ENCODE measurements at places on chromosomes 4 and X. TPM values are rescaled to one million over a fixed set of nuclear protein-coding genes. Genes with fewer than 3 reads are reported as not detected.

GRCh38 chrX:1336331-1336943, at the start of gene IL3RA:
Gene IL3RA, plus strand, starts transcription at chrX:1336785. Its CDS starts 4,981 bp downstream, at chrX:1341766.
- DNase-seq, result no peak

The SSR4 gene
- 391 TPM for total RNA-seq

- no peak for DNase-seq
These were observed 45.0 kb upstream of the CPLX1 start for GRCh38 chr4:870951-871350.

DNA sequence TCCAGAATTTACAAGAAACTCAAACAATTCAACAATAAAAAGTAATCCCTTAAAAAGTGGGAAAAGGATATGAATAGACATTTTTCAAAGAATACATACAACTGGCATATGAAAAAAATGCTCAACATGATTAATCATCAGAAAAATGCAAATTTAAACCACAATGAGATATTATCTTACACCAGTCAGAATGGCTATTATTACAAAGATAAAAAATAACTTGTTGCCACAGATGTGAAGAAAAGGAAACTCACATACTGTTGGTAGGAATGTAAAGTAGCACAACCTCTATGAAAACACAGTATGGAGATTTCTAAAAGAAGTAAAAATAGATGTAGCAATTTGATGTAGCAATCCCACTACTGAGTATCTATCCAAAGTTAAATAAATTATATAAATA, 65.1 kb upstream of the DIAPH2 start:
- no peak for DNase-seq

The NAT8L gene
- 0.83 TPM for total RNA-seq

DNA sequence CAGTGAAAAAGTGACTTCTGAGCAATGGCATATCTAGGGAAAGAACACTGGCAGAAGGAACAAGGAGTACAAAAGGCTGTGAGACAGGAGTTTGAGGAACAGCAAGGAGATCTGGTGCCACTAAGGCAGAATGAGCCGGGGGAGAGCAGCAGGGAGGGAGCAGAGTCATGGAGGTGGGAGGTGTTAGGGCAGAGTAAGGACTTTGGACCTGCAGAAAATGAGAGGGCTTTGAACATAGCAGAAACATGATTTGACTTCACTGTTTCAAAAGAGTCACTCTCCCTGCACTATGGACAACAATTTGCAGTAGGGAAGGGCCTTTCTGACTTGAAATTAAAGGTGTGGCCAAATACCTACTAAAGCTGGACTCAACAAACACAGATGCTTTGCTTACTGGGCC, 356.2 kb downstream of the ADGRL3 start:
- DNase-seq, result peak; percentile 5

- no peak for DNase-seq
These were observed 18.4 kb downstream of the ENOX2 start for GRCh38 chrX:130884627-130885026.

The WNK3 gene
- total RNA-seq, result not detected

DNA sequence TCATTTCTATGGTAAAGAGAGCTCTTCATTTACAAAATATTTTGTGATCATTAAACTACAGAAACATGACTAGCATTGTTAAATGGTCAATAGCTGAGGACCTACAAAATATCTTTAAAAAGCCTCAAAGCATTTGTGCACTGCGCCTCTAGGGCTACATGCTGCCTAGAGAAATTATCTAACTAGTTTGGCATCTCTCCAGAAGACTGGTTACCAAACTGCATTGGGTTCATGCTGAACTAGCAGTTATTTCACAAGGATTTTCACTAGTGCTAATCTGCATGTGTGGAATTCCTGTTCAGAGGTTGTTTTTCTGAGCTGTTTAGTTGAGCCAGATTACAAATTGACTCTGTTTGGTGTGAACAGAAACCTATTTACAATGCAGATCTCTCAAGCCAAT, 58.5 kb upstream of the PITX2 start:
- DNase-seq, result no peak

DNA sequence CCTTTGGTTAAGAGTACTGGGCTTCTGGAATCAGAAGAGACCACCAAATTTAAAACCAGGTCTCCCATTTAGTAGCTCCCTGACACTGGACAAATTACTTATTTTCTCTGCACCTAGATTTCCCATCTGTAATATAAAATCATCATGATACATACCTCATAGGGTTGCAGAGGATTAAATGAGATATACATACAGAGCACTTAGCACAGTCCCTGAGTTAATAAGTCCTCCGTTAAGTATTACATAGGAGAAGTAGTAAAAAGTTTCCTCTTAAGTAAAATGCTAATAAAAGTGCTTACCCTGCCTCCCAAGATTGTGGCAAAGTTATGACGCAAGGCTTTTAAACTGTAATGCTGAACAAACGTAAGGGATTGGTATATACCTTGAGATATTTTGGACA, 539 bp upstream of the CHIC1 start:
- DNase-seq, result no peak

The RNF175 gene
- 0.66 TPM for total RNA-seq

GRCh38 chrX:19540076-19540475, 24.8 kb upstream of the MAP3K15 start:
- no peak for DNase-seq

- DNase-seq, result no peak
These were observed 184.9 kb upstream of the DKK2 start for GRCh38 chr4:107220976-107221375.

- no peak for DNase-seq
These were observed 115.1 kb downstream of the SH3KBP1 start for GRCh38 chrX:19772096-19772821.

- no peak for DNase-seq
These were observed 58.6 kb upstream of the CAMK2D start for GRCh38 chr4:113820108-113820507.

The LETM1 gene
- total RNA-seq, result 47.2 TPM

DNA sequence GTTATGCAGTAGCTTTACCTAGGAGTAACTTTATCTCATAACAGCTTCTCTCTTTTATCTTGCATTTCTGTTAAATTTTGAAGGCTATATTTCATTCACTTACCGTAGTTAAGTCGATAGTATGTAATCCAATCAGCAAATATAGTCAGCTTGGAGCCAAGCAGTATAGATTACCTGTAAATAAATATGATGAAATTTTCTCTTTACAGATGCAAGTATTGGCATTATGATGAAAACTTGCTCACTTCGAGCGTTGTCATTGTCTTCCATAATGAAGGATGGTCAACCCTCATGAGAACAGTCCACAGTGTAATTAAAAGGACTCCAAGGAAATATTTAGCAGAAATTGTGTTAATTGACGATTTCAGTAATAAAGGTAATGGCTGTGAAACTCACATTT, 42.3 kb downstream of the HMGB2 start:
- DNase-seq, result no peak

The PABPC1L2A gene
- not detected for total RNA-seq

DNA sequence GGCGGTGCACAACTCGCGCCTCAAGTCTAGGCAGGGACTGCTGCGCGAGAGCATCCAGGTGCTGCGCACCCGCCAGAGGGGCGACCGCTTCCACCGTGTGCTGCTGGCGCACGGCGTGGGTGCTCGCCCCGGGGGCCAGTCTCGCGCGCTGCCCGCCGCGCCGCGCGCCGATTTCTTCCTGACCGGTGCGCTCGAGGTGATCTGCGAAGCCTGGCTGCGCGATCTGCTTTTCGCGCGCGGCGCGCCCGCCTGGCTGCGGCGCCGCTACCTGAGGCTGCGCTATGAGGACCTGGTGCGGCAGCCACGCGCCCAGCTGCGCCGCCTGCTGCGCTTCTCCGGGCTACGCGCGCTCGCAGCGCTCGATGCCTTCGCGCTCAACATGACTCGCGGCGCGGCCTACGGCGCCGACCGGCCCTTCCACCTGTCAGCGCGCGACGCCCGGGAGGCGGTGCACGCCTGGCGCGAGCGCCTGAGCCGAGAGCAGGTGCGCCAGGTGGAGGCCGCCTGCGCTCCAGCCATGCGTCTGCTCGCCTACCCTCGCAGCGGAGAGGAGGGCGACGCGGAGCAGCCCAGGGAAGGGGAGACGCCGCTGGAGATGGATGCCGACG, 1.3 kb downstream of the CHST7 start:
- DNase-seq, result peak; percentile 35

DNA sequence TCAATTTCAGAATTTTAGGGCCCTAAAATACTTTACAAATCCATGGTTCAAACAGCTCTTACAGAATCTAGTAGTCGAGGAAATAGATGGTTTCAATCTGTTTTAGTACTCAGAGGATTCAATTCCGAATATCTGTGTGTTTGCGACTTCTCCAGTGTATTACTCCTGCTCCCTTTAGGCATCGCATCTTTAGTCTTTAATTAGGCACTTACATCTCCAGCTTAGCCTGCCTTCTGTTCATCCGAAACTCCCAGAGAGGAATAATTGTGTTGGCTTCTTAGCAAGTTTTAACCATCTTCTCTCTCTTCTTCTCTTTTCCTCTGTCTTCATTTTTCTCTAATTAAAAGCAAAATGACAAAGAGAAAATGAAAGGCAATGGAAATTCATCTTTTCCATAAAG, 1901.3 kb upstream of the TENM3 start:
- DNase-seq, result no peak

The SH2D1A gene
- not detected for total RNA-seq

DNA sequence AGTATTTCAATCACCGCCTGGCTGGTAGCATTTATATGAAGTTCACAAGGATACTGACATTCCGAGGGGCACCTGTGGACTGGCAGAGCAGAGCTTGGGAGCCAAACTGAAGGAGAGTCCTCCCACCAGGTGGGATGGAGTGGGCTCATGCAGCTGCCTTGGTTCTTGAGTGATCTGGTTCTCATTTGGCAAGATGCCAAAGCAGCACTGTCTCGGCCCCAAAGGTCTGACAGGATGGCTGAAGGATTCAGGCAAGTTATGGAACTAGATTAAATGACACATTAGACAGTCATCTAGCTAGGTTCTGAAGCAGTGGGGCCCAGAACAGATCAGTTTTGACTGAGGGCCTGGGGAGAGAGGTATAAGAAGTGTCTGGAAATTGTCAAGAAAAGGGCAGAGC, 3.2 kb downstream of the FGF16 start:
- no peak for DNase-seq

GRCh38 chr4:699816-700580, 5.6 kb upstream of the PCGF3 start:
- no peak for DNase-seq

GRCh38 chr4:101064541-101065180, 282.7 kb downstream of the PPP3CA start:
- DNase-seq, result no peak

DNA sequence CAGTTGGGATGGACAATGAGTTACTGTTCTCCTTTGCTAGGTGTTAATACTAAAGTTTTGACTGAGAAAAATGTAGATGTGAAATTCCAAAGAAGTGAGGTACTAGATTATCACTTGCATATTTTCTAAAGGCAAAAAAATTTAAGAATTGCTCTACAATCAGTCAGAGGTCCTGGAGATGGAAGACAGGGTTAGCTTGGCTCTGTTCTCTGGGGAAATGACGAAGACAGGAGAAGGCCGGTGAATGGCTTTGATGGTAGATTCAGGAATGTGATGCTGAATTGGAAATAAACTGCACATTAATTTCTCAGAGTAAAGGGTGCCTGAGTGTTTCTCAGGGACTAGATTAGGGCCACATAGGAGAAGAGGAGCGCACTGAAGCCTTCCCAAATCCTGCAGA, 214.0 kb upstream of the LEF1 start:
- no peak for DNase-seq

The GYPB gene
- not detected for total RNA-seq

The ALAS2 gene
- not detected for total RNA-seq

- no peak for DNase-seq
These were observed 1048.0 kb downstream of the PDHA2 start for GRCh38 chr4:96887857-96888256.

The MAGEA1 gene
- total RNA-seq, result not detected

GRCh38 chrX:142977128-142977914, 48.4 kb upstream of the SPANXN4 start:
- DNase-seq, result no peak

DNA sequence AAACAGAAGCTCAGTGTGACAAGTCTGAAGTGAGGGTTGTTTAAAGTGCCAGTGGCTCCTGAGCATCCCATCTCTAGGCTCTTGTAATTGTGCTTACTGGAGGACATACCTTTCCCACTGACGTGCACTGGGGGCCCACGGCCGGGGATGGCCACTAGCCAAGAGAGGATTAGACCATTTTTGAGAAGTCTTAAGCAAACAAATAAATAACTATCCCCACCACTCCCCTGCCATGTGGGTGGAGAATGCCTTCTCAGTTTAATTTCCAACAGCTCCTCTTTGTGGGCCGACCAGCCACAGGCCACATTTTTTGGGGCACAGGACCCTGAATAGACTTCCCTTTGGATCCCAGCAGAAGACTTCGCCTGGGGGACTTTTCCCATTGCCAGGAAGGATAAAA, 125.0 kb upstream of the MSX1 start:
- no peak for DNase-seq

- DNase-seq, result no peak
These were observed 37.9 kb upstream of the FSTL5 start for GRCh38 chr4:162201673-162202072.

The TMEM271 gene
- total RNA-seq, result not detected

The IL1RAPL2 gene
- total RNA-seq, result not detected

GRCh38 chr4:2487632-2488031, 18.7 kb downstream of the RNF4 start:
- DNase-seq, result no peak

The RTL5 gene
- total RNA-seq, result 0.07 TPM

DNA sequence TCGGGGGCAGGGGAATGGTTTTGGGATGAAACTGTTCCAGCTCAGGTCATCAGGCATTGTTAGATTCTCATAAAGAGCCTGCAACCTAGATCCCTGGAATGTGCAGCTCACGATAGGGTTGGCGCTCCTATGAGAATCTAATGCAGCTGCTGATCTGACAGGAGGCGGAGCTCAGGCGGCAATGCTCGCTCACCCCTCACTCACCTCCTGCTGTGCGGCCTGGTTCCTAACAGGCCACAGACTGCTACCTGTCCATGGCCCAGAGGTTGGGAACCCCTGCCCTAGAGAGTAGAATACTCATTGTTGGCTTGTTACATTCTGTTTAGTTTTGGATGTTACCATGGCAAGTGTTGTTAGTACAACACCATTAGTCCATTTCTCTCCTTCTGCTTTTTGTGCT, 40.8 kb upstream of the STX18 start:
- DNase-seq, result no peak

The LONRF3 gene
- 6.7 TPM for total RNA-seq

DNA sequence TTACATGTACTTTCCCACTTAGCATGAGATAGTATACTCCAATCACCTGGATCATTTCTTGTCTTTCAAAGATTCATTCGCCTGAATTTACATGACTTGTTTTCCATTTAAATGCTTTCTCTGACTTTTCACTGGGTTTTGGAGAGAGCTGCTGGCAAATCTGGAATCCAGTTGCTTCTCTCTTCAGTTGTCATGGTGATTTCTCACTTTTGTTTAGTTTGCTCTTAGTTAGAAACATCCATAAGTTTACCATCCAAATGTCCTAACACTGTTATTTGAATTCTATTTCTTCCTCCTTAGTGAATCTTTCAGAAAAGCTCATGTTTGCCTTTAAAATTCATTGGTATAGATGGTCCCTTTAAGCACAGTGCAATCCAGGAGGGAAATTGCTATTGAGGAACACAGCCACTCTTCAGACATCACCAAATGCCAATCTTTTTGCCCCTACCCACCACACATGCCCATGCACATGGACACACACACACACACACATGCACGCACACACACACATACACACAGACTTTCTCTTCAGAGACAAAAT, 51.7 kb downstream of the REELD1 start:
- DNase-seq, result no peak

The VCX3A gene
- not detected for total RNA-seq

GRCh38 chrX:132532913-132533312, 44.1 kb upstream of the MBNL3 start:
- DNase-seq, result peak; percentile 1
